ENCODE measurements at places on chromosomes 3 and 15.

DNA sequence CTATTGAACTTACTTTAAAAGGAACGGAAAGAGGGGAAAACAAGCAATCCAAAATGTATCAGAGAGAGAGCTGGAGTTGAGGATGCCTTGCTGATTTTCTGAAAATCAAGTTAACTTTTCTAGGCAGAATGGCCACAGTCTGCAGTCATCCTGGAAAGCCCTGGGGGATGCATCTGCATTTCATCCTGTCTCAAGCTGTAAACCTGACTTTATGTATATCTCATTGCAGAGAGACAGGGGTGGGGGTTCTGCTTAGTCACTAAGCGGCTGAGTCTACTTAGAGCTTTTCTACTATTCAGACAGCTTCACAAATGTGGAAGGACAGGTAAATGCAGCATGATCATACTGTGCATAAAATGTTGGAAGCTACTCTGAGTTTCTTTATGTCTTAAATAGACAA lies 41.4 kb downstream of the MRPS25 start:
- no peak for DNase-seq

GRCh38 chr3:142853270-142854168 lies 35.4 kb downstream of the PCOLCE2 start:
- DNase-seq = peak; percentile 41

- DNase-seq = no peak
Measured at GRCh38 chr15:101718896-101719295, 5.4 kb downstream of the TARS3 start.

DNA sequence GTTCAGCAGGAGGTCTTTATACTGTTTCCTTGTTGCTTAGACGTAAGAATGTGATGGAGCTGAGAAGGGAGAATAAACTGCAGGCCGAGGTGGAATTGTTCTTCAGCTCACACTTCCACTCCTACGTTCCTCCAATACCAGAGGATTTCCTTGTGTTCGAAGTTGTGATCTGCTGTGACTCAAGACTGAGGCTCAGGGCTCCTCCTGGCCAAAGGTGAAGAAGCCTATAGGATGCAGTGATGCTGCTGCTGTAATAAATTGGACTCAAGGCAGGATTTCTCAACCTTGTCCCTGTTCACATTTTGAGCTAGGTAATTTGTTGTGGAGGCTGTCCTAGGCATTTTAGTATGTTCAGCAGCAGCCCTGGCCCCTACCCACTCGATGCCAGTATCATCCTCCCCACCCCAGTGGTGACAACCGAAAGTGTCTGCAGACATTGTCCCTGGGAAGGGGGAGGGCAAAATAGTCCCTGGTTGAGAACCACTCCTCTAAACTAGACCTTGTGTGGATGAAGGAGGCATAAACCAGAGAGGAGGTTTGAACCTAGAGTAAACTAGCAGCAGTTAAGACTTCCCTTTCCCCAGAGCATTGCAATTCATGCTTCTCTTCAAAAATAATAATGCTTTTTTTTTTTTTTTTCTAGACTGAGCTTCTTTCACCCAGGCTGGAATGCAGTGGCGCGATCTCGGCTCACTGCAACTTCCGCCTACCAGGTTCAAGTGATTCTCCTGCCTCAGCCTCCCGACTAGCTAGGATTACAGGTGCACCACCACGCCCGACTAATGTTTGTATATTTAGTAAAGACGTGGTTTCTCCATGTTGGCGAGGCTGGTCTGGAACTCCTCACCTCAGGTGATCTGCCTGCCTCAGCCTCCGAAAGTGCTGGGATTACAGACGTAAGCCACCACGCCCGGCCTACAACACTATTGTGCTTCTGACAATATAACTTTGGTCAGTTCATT lies 11.1 kb downstream of the RAP2B start:
- DNase-seq = no peak

DNA sequence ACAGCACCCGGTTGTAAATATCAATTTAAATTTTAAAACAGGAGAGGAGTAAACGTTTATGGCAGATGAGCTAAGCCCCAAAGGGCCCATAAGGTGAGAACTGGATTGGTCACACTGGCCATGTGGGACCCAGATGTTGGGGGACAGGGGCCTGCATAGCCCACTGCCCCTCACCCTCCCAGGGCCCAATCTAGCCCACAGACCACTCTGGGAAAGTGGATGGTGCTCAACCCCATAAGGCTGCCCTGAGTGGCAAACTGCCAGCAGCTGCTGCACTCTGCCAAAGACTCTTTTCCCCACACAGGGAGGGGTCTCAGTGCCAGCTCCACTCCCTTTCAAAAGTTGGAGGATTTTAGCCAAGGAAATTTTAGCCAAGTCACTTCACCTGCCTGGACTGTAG lies 42.5 kb downstream of the CCDC12 start:
- DNase-seq = no peak

- no peak for DNase-seq
Measured at GRCh38 chr3:174614036-174614435, 245.1 kb upstream of the NAALADL2 start.
